ENCODE measurements at places on chromosomes 7 and 10. TPM values are rescaled to one million over a fixed set of nuclear protein-coding genes. Genes with fewer than 3 reads are reported as not detected.

DNA sequence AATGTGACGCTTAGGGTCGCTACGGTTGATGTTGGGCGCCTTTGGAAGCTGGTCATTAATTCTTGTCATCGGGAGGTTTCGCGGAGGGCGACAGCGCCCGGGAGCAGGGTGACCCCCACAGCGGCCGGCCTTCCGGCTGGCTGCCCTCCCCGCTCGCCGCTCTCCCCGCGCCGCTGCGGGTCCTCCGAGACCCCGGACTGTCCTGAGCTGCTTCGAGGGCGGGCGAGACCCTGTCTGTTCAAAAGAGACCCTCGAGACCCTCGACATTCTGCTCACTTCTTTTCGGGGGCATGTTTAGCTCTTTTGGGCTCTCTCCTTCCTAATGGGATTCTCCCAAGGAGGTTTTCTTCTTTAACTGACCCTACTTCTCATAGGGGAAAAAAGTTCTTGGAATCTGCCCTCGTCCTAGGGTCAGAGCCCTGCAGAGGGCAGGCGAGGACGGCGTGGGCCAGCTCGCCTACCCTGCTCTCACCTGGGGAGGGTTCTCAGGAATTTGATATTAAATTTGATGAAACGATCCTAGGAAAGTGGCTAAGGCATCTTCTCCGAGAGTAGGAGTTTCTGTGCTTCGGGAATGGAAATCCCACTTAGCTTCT lies 257.0 kb downstream of the OTUD1 start:
- no peak for DNase-seq

DNA sequence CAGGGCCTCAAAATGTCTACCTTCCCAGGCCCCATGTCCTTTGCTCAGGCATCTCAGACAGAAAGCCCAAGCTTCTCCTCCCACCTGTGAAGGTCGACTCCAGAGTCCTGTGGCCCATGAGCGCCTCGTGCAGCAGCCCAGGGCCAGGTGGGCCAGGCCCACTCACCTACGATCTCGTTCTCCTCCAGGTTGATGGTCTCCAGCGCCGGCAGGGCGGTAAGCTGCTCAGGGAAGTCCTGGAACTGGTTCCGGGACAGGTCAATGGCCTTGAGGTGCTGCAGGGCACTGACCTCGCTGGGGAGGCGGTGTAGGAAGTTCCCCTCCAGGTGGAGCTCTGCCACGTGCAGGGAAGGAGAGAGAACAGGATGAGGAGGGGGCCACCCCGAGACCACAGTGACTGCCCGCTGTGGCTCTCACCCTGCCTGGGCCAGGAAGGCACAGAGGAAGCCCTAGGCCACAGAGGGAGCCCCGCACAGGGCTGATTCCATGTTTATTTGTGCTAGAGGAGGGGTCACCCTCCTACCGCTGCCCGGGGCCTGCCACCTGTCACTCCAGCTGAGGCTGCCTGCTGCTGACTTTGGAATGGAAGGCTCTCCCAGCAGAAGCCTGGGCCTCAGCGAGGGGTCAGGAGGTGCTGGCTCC lies 40.0 kb upstream of the NPFFR1 start:
- no peak for DNase-seq

GRCh38 chr10:51001587-51001986 lies 72.7 kb upstream of the PRKG1 start:
- DNase-seq = no peak

GRCh38 chr7:36923185-36923584 lies 198.9 kb upstream of the AOAH start:
- no peak for DNase-seq

DNA sequence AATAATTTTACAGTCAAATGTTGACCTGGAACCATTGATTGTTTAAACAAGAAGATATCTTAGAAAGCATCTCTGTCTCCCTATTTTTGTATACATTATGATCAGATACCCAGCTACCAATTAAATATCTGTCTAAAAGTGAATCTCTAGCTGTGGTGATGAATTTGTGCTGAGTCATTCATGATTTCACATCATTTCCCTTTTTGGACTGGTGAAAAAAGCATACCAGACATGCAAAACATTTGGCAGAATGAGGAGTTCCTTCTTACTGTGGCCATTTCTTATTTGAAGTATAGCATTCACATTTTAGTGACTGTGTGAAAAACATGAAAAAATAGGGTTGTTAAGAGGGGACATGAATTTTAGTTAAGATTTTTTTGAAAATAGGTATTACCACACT lies 98.0 kb upstream of the GATA3 start:
- peak; percentile 7 for DNase-seq

DNA sequence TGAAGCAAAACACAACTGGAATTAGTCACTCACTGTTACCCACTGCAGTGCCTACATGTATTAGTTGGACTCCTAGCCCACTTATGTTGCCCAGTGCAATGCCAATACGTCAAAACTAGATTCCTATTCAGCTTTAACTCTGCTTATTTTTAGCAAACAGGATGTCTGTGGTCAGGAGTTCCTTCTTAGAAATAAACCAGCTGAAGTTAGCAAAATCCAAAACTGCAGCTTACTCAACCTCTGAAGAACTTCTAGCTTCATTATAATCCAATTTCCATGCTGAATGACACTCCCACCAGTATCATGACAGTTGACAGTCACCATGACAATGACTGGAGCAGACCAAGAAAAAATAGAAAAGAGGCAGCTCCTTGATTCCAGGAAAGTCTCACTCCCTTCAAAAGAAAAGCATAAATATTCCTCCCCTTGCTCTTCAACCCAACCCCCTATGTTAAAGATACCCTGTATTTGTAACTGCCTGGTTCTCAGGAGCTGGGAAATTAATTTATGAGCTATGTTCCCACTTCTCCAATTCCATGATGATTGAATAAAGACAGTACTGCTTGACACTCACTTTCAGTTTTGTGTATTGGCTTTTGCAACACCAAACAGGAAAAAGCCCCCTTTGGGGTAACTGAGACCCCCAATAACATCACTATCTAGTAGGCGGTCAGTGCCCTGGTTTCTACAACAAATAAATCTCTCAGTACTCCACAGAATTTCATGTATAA lies 327.4 kb downstream of the SORCS1 start:
- no peak for DNase-seq

DNA sequence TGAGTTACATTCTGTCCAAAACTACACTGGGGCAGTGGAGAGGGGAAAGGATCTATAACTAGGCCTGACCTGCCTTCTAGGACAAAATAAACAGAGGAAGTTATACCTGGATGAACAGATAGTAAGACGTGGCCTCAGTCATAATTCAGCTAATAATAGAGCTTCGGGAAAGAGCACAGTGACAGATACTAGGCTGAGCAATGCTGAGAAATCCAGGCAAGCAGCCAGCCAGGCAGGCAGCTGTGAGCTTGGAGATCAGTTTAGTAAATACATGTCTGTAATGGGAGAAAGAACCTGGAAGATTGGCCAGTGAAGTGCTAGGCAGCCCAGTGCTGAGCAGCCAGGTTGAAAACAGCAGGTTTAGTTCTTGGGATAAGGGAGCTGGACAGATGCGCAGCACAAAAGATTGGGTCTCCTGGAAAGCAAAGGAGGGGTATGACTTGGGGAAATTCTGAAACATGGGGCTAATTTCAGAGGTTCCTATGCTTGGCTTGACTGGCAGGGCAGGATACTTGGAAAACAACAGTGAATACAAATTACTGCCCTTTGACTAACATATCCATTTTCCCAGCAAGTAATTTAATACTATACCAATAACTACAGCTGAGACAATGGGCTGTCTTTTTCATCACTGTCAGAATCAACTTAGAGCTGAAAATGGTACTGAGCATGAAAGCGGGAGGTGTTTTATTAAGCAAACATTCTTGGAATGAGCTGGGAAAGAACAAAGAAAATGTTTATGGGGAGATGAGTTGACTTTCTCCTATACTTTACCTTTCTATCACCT lies 140.8 kb downstream of the DGKB start:
- DNase-seq = peak; percentile 10

GRCh38 chr7:19069842-19070241 lies 47.6 kb downstream of the TWIST1 start:
- DNase-seq = no peak

DNA sequence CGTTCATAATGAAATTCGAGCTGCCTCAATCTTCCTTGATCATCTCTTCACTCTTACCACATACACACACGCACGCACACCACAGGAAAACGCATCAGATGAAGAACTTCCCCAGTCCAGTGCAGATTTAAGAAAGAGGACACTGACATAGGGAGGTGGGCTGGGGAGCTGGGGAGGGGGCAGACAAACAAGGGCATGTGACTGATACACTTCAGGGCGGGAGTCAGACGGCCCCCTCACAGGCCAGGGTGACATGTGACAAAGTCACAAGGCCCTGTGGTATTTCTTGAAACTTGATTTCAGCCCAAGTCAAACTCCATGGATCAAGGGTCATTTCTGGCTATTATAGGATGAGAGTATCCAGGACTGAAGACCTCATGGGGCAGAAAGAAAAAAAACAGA lies 82.6 kb downstream of the KCNMA1 start:
- no peak for DNase-seq

- DNase-seq = no peak
Measured at GRCh38 chr10:62959553-62959952, 143.4 kb upstream of the EGR2 start.

DNA sequence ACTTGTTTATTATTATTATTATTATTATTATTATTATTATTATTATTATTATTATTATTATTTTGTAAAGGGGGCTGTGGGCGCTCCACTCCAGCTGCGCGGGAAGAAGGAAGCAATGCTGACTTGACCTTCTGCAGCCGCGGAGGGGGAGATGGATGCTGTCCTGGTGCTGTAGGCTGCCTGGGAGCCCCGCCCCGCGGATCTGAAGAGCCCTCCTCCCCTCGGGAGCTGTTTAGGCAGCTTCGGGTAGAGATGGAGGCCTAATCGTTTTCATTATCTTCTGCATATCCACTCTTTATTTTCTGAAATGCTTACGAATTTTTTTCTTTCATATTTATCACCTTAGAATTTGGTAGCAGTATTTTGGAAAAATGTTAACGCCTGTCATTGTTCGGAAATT lies 101.2 kb upstream of the KLF6 start:
- no peak for DNase-seq

DNA sequence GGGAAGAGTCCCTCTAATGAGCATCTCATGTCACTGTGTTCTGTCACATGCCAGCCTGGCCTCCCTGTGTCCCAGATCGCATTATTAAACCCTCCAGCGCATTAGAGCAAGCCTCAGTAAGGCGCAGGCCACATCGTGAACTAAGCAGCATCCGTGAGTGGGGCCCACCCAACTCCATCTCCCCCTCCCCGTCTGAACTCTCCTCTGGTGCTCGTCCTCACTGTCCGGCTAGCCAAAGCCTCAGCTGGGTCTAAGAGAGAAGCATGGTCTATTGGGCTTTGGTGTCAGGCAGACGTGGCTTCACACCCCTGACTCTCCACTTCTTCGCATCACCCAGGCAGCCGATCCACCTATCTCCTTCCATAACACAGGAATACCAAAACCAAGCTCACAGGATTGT lies 164.7 kb upstream of the LANCL2 start:
- DNase-seq = no peak

GRCh38 chr7:40673285-40673684 lies 538.5 kb downstream of the SUGCT start:
- DNase-seq = no peak

DNA sequence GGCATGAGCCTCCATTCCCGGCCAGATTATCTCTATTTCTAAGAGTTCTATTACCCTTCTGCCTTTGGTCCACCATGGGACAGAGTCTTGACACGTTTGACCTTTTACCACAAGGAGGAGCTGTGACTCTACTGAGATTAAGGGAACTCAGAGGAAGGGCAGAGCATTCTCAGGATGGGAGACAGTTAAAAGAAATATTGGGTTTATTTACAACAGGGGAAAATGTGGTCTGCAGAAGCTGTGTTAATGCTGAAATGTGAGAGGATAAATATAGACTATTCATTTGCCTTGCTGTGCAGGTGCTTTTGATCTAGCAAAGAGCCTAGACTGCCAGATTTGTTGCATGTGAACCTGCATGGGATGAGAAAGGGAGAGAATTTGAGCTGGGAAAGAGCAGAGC lies 45.8 kb upstream of the PRSS58 start:
- no peak for DNase-seq

DNA sequence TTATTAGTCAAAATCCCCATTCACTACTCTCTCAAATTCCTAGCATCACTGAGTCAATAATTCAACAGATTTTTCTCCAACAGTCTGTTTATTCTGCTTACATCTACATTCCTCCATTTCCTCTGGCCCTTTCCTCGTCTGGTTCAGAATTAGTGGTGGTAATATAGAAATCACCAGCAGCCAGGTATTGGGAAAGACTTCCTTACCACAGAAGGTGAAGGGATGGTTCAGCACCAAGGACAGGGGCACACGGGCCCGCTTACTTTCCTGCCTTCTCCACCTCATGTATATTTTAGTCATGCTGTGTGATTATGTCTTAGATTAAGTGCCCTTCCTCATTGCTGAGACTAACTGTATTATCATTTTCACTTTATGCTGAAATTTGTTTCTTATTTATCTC lies 70.4 kb upstream of the APBB1IP start:
- peak; percentile 43 for DNase-seq

DNA sequence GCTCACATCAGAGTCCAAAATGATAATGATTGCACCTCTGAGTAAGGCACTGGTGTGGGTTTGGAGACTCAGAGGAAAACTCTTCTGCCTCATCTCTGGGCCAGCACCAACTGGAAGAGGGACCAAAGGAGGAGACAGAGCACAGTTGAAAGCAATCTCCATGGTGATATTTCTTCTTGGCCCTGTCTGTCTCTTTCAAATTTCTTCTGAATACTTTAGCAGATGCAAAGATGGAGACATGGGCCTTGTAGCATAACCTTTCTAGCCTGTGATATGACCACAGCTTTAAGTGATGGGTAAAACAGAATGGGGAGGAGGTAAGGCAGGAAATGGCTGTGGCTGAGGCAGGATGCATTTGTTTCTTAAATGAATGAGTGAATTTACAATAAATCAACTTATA lies 12.2 kb upstream of the GIMAP7 start:
- DNase-seq = no peak

DNA sequence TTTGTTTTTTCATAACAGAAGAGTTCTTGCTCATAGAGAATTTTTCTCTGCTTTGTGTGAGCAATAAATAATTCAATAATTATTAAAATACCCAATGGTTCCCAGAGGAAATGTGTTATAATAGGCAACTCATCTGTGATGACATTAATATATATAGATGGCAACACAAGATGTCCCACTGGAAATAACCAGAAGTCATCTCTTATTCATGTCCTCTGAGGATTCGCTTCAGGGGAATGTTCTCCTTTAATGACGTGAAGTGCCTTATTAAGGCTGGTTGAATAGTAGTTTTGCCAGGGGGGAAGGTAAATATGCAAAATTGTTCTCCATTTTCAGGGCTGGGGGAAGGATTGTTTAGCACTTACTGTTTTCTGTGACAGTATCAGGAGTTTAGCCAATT lies 3.1 kb downstream of the SLC39A12 start:
- no peak for DNase-seq

- no peak for DNase-seq
Measured at GRCh38 chr10:86699991-86700840, 31.9 kb downstream of the LDB3 start.

GRCh38 chr10:128657548-128657947 lies 531.3 kb upstream of the MKI67 start:
- DNase-seq = no peak

- DNase-seq = no peak
Measured at GRCh38 chr10:70404787-70405036, 767 bp downstream of the EIF4EBP2 start.

FAM24A gene
- not detected for total RNA-seq

CUTC gene
- 13.7 TPM for total RNA-seq

TLX1 gene
- not detected for total RNA-seq

MRLN gene
- total RNA-seq = not detected

DNAH11 gene
- total RNA-seq = 2.8 TPM

FAM25C gene
- not detected for total RNA-seq

DDX56 gene
- 106 TPM for total RNA-seq

BRAF gene
- total RNA-seq = 7.0 TPM

PHYH gene
- total RNA-seq = 12.9 TPM
